Left lung (tissue), 14 donors: ENCODE measurements at places on chromosomes 13 and 19. TPM values are rescaled to one million over a fixed set of nuclear protein-coding genes. Genes with fewer than 3 reads are reported as not detected.

LSM4 gene
- 87.8 TPM for total RNA-seq

NAA16 gene
- 20.3 TPM for total RNA-seq

CEACAM21 gene
- total RNA-seq: 6.3 TPM

CEACAM3 gene
- 8.6 TPM for total RNA-seq

CHST8 gene
- total RNA-seq: 0.24 TPM

LILRB4 gene
- 44.4 TPM for total RNA-seq

SEMA6B gene
- 4.8 TPM for total RNA-seq

PGLYRP1 gene
- total RNA-seq: 6.3 TPM

PLPPR3 gene
- total RNA-seq: 1.6 TPM

PRTN3 gene
- 0.55 TPM for total RNA-seq

LHB gene
- not detected for total RNA-seq

AP1M2 gene
- 65.2 TPM for total RNA-seq

RHPN2 gene
- total RNA-seq: 8.9 TPM

CGB2 gene
- total RNA-seq: not detected

C1QTNF9B gene
- total RNA-seq: not detected

SULT2A1 gene
- total RNA-seq: not detected

KLK13 gene
- 0.38 TPM for total RNA-seq

ICAM5 gene
- total RNA-seq: 10.2 TPM

LGALS14 gene
- total RNA-seq: not detected

CAMSAP3 gene
- total RNA-seq: 20.5 TPM

RFPL4A gene
- total RNA-seq: not detected

SHISA7 gene
- total RNA-seq: not detected

COX7A1 gene
- 47.1 TPM for total RNA-seq
